Anterior cingulate cortex (tissue), 58 donors: ENCODE measurements at places on chromosomes 7 and 10.

DNA sequence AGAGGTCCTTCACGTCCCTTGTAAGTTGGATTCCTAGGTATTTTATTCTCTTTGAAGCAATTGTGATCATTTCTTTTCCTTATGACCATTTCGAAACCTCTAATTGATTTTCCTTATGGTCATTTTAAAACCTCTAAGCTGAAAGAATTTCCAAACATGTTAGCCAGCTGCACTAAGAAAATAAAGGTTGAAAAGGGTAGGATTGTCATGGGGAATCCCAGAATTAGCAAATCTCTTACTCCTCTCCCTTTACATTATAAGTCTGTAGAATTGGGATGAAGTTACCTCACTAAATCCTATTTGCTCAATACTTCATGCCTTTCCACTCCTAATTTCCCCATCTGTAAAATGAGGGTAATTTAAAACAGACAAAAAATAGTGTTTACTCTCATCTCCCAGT, 79.5 kb downstream of the FAM185A start:
- no peak for DNase-seq

DNA sequence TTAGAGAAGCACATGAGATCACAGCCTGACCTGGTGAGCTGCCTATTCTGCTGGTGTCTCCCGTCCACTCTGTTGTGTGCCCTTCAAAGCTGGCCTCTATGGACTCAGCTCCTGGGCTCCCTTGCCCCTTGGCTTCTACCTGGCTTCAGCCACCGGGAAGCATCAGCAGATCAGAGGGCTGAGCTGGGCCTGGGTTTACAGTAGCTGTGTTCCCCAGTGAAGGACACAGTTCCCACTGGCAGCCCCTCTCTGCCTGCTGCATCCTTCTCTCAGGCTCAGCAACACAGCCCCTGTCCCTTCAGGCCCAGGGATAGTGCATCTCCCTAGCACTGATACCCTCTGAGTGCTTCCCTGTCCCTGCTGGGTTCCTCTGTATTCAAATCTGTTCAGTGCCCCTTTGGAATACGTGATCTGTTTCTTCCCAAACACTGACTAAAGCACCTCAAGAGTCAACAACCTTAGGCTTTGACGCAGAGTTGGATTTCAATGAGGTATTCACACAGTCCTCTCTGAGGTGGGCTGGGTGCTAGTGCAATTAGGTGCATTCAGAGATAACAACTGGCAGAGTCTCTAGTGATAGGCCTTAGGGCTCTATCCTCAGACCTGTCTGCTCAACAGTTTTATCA, 109.8 kb downstream of the GRID1 start:
- DNase-seq, result no peak

GRCh38 chr7:154195266-154195665, 143.1 kb downstream of the DPP6 start:
- no peak for DNase-seq

- no peak for DNase-seq
Observed at GRCh38 chr10:3647074-3647473, 137.9 kb downstream of the KLF6 start.

GRCh38 chr10:4086131-4086898, 301.3 kb upstream of the KLF6 start:
- DNase-seq, result no peak

- DNase-seq, result no peak
Observed at GRCh38 chr7:159193543-159194090, 49.0 kb upstream of the VIPR2 start.

GRCh38 chr7:10708447-10708846, 265.2 kb upstream of the PHF14 start:
- no peak for DNase-seq

- DNase-seq, result no peak
Observed at GRCh38 chr10:32582946-32583345, 137.0 kb downstream of the CCDC7 start.

- no peak for DNase-seq
Observed at GRCh38 chr10:8539056-8539455, 484.6 kb downstream of the GATA3 start.

DNA sequence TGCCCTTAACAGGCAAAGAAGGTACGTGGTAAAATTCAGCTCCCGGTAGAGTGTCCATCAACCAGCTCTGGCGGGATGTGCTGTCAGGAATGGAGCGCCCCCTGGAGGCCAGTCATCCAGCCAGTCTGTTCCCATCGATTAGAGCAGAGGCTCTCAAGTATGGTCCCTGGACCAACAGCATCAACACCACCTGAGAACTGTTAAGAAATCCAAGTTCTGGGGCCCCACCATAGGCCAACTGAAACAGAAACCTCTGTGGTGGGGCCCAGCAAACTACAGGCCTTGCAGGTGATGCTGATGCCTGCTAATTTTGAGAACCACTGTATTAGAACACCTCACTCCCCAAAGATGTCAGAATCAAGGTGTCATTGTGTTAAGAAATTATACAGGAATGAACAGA, 109.2 kb downstream of the DPY19L1 start:
- DNase-seq, result peak; percentile 25

- DNase-seq, result no peak
Observed at GRCh38 chr10:51524041-51524440, 175.4 kb downstream of the CSTF2T start.

GRCh38 chr7:42236266-42236975, 588 bp downstream of the GLI3 start:
- DNase-seq, result no peak

DNA sequence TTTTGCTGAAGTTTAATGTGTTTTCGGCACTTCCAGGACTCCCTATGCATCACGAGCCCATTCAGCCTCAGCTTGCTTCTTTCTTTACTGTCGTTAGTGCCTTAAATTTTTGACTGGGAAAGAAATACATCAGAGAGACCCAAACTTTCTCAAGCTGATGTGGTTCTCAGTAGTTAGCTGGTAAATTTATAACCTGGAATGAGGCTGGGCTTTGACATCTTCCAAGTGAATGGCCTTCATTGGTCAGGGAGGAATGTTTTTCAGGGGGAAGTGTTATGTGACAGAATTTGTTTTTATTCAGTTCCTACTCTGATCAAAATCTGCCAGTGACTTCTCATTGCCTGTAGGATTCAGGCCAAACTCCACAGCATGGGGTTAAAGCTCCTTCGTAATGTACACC, 296.9 kb downstream of the SORCS3 start:
- DNase-seq, result no peak

GRCh38 chr7:129664029-129665012, 52.8 kb downstream of the NRF1 start:
- no peak for DNase-seq

- DNase-seq, result no peak
Observed at GRCh38 chr10:77983384-77984341, 45.7 kb downstream of the POLR3A start.

- DNase-seq, result no peak
Observed at GRCh38 chr7:140062118-140062527, 628 bp downstream of the PARP12 start.

GRCh38 chr10:22544325-22545068, 169.9 kb downstream of the PIP4K2A start:
- DNase-seq, result no peak
